ENCODE measurements at places on chromosomes 7 and 10. TPM values are rescaled to one million over a fixed set of nuclear protein-coding genes. Genes with fewer than 3 reads are reported as not detected.

TCERG1L gene
- not detected for total RNA-seq

LIPJ gene
- total RNA-seq: not detected

WNT16 gene
- 1.6 TPM for total RNA-seq

GIMAP4 gene
- not detected for total RNA-seq

SLC29A3 gene
- total RNA-seq: 27.0 TPM

REEP3 gene
- 24.9 TPM for total RNA-seq

NEUROG3 gene
- not detected for total RNA-seq

PKD2L1 gene
- 0.38 TPM for total RNA-seq

HTRA1 gene
- total RNA-seq: 55.6 TPM

PSTK gene
- 3.4 TPM for total RNA-seq

ERV3-1 gene
- total RNA-seq: 3.5 TPM

IL6 gene
- 0.66 TPM for total RNA-seq

CALML5 gene
- not detected for total RNA-seq

HMX2 gene
- not detected for total RNA-seq

H2BK1 gene
- total RNA-seq: not detected

Measured in A549 treated with dexamethasone at 1 μM for 4 hours (cell line).